ENCODE measurements at places on chromosomes 12 and 14.

GRCh38 chr12:47833591-47834012 is 13.9 kb upstream of the HDAC7 start:
- no peak overlapping the region for H3K27ac ChIP-seq
- H3K4me1 ChIP-seq: peaks cover 19% of the 10 kb centered on the region
- no peak overlapping the region for H3K4me3 ChIP-seq

DNA sequence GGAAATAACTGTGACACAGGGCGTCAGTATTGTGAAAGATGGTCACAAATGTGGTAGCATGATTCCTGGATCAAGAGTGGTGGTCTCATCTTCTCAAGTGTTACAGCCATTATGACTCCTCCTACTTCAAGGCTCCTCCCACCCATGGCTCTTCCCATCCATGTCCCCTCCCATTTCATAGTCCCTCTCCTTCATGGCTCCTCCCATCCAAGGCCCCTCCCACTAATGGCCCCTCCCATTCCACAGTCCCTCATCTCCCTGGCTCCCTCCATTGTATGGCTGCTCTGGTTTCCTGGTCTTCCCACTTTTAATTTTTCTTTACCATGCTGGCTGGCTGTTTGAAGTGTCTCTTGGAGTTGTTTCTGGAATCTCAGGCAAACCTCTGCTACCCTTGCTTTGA is 1375.2 kb upstream of the TMEM132C start:
- no peaks in the 10 kb centered on the region for H3K27me3 ChIP-seq
- DNase-seq: no peak
- no peak overlapping the region for H3K27ac ChIP-seq
- no peaks in the 10 kb centered on the region for H3K36me3 ChIP-seq

- peak overlapping the region; percentile 60 for H3K27ac ChIP-seq
- H3K27me3 ChIP-seq: no peaks in the 10 kb centered on the region
- H3K36me3 ChIP-seq: peaks cover 16% of the 10 kb centered on the region
- no peak overlapping the region for H3K4me3 ChIP-seq
- no peak for DNase-seq
- peaks cover 35% of the 10 kb centered on the region for H3K4me1 ChIP-seq
Measured at GRCh38 chr12:98699586-98699985, 54.5 kb downstream of the APAF1 start.

- no peak overlapping the region for H3K4me3 ChIP-seq
- H3K27ac ChIP-seq: no peak overlapping the region
- no peak for DNase-seq
- no peaks in the 10 kb centered on the region for H3K27me3 ChIP-seq
Measured at GRCh38 chr12:22799503-22799902, 174.5 kb downstream of the ETNK1 start.

- no peak overlapping the region for H3K4me3 ChIP-seq
- no peak overlapping the region for H3K27ac ChIP-seq
- H3K27me3 ChIP-seq: no peaks in the 10 kb centered on the region
- no peak for DNase-seq
- H3K36me3 ChIP-seq: peaks cover 16% of the 10 kb centered on the region
Measured at GRCh38 chr14:74601982-74602381, 10.1 kb downstream of the LTBP2 start.

- H3K4me1 ChIP-seq: no peaks in the 10 kb centered on the region
- H3K4me3 ChIP-seq: no peak overlapping the region
- no peak for DNase-seq
- H3K27me3 ChIP-seq: no peaks in the 10 kb centered on the region
- no peaks in the 10 kb centered on the region for H3K36me3 ChIP-seq
Measured at GRCh38 chr12:101116911-101117310, 93.1 kb downstream of the SLC5A8 start.

- H3K36me3 ChIP-seq: peaks cover 3% of the 10 kb centered on the region
- no peaks in the 10 kb centered on the region for H3K27me3 ChIP-seq
- no peaks in the 10 kb centered on the region for H3K4me1 ChIP-seq
- H3K27ac ChIP-seq: no peak overlapping the region
Measured at GRCh38 chr14:77917491-77918201, 117.7 kb downstream of the ADCK1 start.

- H3K36me3 ChIP-seq: no peaks in the 10 kb centered on the region
- no peak overlapping the region for H3K4me3 ChIP-seq
- H3K27ac ChIP-seq: no peak overlapping the region
- no peaks in the 10 kb centered on the region for H3K4me1 ChIP-seq
- no peak for DNase-seq
- peaks cover 3% of the 10 kb centered on the region for H3K27me3 ChIP-seq
Measured at GRCh38 chr14:42671636-42672035, 1065.0 kb downstream of the LRFN5 start.

DNA sequence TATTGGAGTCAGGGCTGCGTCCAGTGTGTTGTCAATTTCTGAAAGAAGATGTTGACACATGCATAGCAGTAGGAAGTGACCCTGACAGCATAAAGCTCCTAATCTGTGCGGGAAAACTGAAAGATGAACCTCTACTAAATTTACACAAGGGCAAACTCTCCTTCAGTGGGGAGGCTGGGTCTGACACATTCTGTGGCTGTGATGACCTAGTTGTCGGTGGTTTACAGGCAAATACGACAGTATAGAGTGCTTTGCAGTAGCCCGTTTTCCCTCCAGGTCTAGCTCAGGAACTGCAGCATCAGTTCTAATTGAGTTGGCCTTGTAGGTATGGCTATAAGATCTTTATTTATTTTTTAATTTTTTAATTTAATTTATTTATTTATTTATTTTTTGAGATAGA is 14.8 kb upstream of the GABARAPL1 start:
- H3K4me3 ChIP-seq: no peak overlapping the region
- H3K4me1 ChIP-seq: peaks cover under 1% of the 10 kb centered on the region
- H3K27ac ChIP-seq: no peak overlapping the region
- no peaks in the 10 kb centered on the region for H3K36me3 ChIP-seq

GRCh38 chr12:19200261-19200660 is 70.7 kb downstream of the PLEKHA5 start:
- H3K27ac ChIP-seq: no peak overlapping the region
- no peak for DNase-seq
- H3K27me3 ChIP-seq: no peaks in the 10 kb centered on the region
- no peak overlapping the region for H3K4me3 ChIP-seq
- H3K36me3 ChIP-seq: no peaks in the 10 kb centered on the region
- H3K4me1 ChIP-seq: peaks cover 10% of the 10 kb centered on the region

- no peak overlapping the region for H3K4me3 ChIP-seq
- DNase-seq: no peak
- H3K27ac ChIP-seq: no peak overlapping the region
- H3K36me3 ChIP-seq: no peaks in the 10 kb centered on the region
- no peaks in the 10 kb centered on the region for H3K27me3 ChIP-seq
Measured at GRCh38 chr12:52198454-52199215, 6.8 kb upstream of the KRT80 start.

DNA sequence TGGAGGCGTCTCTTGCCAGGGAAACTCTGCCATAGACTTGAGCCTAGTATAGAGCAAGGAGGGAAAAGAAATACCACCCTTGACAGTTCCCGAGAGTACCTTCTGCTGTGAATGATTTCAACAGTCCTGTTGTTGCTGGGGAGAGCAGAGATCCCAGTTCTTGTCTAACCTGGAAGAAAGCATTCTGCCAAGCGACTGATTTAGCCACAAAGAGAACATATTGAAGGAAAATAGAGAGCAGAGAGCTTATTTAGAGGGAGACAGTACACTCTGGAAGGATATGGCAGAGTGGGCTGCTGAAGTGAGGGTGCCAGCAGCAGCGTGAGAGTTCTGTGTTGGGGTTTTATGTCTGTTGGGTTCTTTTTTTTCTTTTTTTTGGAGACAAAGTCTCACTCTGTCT is 966.9 kb upstream of the TMEM132C start:
- DNase-seq: no peak
- no peak overlapping the region for H3K27ac ChIP-seq
- H3K27me3 ChIP-seq: peaks cover 15% of the 10 kb centered on the region

Data from chondrocyte (in vitro differentiated cells).